ENCODE measurements at places on chromosomes 16 and 17.

- no peak for DNase-seq
Observed at GRCh38 chr17:67648032-67648905, 69.5 kb upstream of the NOL11 start.

DNA sequence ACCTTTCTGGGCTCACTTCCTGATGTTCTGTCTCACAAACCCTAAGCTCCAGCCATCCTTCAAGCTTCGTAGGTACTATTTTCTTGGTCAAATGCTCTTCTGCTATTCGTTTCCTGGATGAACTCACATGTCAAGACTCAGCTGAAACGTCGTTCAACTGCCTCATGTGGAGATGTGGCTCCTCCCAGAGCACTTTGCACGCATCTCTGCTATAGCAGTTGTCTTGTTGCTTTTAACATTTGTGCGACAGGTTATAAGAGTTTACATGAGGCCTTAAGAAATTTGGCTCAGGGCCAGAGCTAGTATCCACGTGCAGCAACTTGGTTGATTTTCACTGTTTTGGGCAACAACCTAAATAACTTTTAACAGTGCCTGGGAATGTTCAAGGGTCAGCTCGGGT lies 2.8 kb upstream of the KRT40 start:
- no peak for DNase-seq

- peak; percentile 87 for DNase-seq
Observed at GRCh38 chr17:78250891-78251772, 19.7 kb downstream of the TMEM235 start.

- DNase-seq = no peak
Observed at GRCh38 chr17:28147017-28147416, 104.5 kb downstream of the NLK start.

GRCh38 chr17:57243171-57243622 lies 13.1 kb upstream of the MSI2 start:
- peak; percentile 52 for DNase-seq

- DNase-seq = no peak
Observed at GRCh38 chr16:49483651-49484450, 110.2 kb downstream of the C16orf78 start.

DNA sequence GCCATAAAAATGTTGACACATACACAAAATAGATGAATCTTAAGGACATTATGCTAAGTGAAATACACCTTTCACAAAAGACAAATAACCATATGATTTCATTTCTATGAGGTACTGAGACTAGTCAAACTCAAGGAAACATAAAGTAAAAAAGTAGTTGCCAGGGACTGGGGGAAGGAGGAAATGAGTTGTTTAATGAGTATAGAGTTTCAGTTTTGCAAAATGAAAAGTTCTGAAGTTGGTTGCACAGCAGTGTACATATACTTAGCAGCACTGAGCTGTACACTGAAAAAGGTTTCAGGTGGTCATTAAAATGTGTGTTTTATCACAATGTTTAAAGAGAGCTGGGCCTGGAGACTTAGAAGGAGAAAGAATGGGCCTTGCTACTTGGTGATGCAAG lies 4.7 kb upstream of the SLC13A2 start:
- no peak for DNase-seq

DNA sequence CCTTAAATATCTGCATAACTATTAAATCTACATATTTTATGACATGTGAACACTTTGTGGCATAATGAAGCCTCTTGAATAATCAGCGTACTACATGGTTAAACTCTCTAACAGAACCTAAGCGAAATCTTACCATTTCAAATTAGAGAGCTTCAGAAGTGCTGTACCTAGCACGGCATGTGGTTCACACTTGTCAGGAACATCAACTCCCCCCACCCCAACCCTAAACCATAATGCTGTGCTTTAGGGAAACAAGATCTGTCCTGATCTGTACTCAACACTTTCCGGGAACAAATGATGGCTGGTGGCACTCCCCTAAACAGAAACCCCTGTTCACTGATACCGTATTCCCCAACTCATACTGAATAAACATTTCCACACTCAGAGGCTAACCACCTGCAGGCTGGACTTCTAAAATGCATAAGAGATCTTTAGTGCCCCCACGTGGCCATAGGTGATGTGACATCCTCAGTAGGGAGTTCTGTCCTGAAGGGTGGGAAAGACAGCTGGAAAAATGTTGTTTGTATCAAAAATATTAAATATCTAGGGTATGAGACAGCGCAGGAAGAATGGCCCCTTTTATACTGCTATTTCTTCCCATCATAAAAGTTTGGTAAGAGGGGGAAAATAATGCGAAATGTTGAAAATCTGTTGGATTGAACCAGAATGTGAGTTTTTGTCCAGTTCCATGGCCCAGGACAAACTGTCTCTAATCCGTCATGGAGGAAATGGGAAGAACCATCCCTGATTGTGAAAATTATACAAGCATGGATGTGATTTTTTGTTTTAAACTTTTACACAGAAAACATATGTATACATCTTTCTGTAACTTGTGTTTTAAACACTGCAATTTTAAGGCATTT lies 88.6 kb downstream of the USP31 start:
- DNase-seq = peak; percentile 49

GRCh38 chr17:2962729-2963128 lies 100.7 kb downstream of the OR1D5 start:
- no peak for DNase-seq

GRCh38 chr17:49776551-49777300 lies 11.8 kb upstream of the KAT7 start:
- no peak for DNase-seq

All from progenitor cell of endocrine pancreas (in vitro differentiated cells).